Dermis blood vessel endothelial cell (primary cell): ENCODE measurements at places on chromosomes 1 and 21. TPM values are rescaled to one million over a fixed set of nuclear protein-coding genes. Genes with fewer than 3 reads are reported as not detected.

Gene GNAT2
- total RNA-seq = not detected in 2 replicates

Gene RBM34
- total RNA-seq = 37.1 and 55.8 TPM in 2 replicates

Gene C8B
- total RNA-seq = not detected in 2 replicates

Gene XCL1
- not detected in 2 replicates for total RNA-seq

Gene RHEX
- not detected in 2 replicates for total RNA-seq

Gene CR1
- total RNA-seq = not detected in 2 replicates

Gene ILDR2
- total RNA-seq = under 0.01 and 1.0 TPM in 2 replicates

Gene PERM1
- not detected in 2 replicates for total RNA-seq

Gene CD1E
- not detected in 2 replicates for total RNA-seq

Gene TMEM125
- 0.05 TPM in 1 of 2 replicates, not detected in the other for total RNA-seq

Gene INAVA
- total RNA-seq = under 0.01 and 0.17 TPM in 2 replicates

Gene MYOG
- not detected in 2 replicates for total RNA-seq

Gene TPR
- total RNA-seq = 83.2 and 147 TPM in 2 replicates

Gene KRTAP19-1
- not detected in 2 replicates for total RNA-seq

Gene IFI44L
- 0.51 and 1.7 TPM in 2 replicates for total RNA-seq

Gene GOLT1A
- total RNA-seq = not detected in 2 replicates

Gene S100A9
- total RNA-seq = 0.19 and 0.51 TPM in 2 replicates
